Anterior cingulate cortex (tissue), 58 donors: ENCODE measurements at places on chromosomes 5 and 9.

DNA sequence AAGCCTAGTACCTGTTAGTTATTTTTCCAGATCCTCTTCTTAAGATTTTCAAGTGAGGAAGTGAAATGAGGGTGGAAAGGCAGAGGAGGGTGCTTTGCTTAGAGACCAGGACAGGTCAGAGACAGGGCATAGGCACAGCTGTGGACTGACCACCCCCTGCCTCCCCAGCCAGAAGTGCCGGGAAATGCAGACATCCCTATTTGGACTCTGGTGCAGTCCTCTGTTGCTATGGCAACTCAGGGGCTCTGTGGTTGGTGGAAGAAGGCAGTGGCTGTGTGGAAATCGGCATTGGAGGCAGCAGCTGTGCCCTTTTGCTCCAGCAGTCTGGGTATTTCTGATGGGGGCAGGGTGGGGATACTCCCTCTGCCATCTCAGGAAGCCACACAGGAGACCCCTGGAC, 43.3 kb upstream of the NDFIP1 start:
- DNase-seq: peak; percentile 15

- no peak for DNase-seq
Measured at GRCh38 chr5:87948486-87948885, 320.2 kb downstream of the TMEM161B start.

DNA sequence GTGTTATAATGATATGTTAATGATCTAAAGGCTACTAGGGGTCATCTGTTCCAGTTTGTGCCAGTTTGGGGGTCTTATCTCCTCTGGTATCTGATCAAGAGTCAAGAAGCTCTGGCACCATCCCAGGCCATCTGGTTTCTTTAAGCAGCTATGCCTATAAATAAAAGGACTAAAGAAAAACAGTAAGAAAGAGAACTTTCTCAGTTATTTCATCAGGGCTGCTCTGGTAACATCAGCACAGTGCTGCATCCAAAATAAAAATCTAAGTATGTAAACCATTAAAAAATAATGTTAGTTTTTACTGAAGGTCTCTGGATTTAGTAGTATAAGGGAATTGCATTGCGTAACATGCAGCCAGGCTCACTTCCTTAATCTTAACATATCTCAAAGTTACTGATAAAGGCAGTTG, 185.0 kb downstream of the NR2F1-AS1 start:
- DNase-seq: no peak

DNA sequence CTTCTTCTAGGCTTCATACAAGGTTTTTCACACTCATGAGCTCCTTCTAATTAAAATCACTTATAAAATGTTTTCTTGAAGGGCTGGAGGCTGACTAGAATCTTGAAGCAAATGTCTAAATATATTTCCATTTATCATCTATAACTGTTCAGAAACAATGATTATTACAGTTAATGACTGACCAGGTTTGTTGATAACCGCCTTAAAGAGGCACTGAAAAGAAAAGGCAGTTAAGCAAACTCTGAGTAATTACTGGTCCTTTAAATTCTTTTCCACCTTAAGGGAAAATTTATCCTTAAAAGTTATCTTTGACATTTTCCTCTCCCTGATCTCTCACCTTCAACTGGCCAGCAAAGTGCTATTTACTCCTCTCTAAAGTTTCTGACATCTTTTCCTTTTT, 43.2 kb downstream of the RICTOR start:
- no peak for DNase-seq

DNA sequence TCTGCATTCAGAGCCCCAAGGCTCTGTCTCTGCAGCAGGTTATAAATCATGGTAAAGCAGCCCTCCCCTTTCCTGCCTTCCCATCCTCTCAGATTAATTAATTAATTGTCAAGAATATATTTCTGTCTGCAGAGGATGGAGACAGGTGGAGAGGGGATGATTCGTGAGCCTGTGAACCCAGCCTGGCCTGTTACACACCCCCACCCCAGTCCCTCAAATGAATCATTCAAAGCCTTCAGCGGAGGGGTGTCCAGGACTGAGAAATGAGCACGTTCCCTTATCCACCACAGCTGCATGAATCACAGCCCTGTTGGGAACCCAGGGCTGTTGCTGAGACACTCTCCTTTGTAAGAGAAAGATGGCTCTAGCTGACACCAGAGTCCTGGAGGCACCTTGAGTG, 56.0 kb downstream of the NIPAL4 start:
- no peak for DNase-seq

- no peak for DNase-seq
Measured at GRCh38 chr5:122350496-122350895, 38.5 kb downstream of the SNCAIP start.

DNA sequence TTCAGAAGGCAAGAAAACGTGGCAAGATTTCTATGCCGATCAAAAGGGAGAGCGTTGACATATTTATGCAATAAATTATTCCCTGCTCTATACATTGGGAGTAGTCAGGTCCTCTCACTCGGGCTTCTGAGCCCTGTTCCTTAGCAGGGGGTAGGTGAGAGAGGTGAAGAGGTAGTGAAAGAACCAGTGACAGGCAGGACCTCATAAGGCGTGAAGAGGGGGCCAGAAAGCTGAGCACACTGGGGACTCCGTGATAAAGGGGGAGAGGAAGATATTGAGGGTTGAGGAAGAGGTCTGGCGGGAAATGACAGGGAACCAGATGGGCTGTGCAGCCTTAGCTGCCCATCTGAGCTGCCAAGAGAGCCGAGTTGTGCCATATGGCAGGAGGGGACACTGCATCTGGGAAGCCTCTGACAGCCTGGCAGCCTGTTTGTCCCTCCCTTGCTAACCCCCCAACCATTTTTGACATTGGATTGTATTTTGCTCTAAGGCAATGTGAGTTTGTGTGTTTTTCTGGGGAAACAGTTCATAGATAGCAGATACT, 782 bp upstream of the CDC20B start:
- no peak for DNase-seq

GRCh38 chr9:7963026-7963425, 163.4 kb upstream of the DMAC1 start:
- DNase-seq: no peak

- no peak for DNase-seq
Measured at GRCh38 chr9:80177949-80178480, 606.2 kb downstream of the TLE4 start.

DNA sequence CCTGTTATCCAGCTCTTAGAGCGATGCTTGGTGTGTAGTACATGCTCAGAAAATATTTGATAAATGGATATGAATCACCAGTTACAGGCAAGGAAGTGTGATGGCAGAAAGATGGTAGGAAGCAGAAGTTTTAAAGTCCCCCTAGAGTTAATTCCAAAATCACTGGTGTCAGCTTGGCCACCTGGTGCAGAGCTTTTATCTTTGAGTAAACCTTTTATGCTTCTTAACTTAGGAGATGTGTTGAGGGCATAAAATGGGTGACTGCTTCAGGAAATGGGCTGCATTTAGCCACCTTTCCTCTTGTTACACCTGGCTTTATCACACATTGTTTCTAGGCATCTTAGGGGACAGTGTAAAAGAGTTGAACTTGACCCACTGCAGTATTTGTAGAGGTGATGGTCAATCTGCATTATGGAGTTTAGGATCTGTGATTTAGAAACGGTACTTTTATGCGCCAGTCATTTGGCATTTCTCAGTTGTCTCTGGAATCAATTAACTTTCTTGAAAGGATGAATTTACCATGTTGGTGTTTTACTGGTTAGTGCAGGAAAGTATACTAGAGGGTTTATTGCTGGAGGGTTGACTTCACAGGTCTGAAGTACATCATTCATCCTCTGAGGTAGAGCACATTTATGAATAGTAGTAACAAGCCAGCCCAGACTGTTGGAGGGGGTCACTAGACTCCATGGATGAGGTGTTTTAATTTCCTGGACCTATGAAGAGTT, 7.5 kb upstream of the FAM120AOS start:
- DNase-seq: no peak

DNA sequence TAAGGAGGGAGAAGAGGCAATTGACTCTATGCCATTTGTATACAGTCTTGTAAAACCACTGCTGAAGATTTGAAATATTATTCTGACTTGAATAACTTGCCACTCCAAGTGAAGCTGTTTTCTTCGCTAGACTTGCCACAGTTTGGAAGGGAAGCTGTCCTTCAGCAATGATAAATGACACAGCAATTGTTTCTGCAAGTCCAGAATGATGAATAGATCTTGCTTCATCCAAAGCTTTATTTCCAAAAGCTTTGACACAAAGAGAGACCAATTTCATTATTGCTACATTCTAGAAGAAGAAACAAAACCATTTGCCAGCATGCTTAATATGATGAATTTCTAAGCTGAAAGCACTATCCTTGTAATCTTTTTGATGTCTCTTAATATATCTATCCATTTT, 73.7 kb downstream of the ZNF366 start:
- DNase-seq: no peak

DNA sequence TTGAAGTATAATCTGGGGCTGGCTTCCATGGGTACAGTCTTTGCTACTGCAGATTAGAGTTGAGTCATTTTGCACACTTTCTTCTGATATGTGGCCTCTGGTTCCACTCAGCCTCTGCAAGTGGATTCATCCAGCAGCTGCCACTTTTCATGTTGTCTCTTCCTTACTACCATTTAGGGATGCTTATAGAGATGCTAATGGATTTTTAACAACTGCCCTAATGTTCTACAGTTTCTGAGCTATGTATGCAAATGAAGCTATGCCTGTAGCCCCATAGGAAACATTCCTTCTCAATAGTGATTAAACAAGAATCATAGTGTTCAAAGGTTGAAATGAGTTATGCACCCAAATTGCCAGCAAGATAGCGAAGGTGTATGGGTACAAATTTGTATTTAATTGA, 456.0 kb upstream of the ITGA1 start:
- no peak for DNase-seq

- DNase-seq: no peak
Measured at GRCh38 chr9:128244837-128245231, 31.0 kb downstream of the GOLGA2 start.
